CD4-positive, alpha-beta T cell treated with Interferon gamma for 1 hour (primary cell): ENCODE measurements at places on chromosomes 7 and 10.

DNA sequence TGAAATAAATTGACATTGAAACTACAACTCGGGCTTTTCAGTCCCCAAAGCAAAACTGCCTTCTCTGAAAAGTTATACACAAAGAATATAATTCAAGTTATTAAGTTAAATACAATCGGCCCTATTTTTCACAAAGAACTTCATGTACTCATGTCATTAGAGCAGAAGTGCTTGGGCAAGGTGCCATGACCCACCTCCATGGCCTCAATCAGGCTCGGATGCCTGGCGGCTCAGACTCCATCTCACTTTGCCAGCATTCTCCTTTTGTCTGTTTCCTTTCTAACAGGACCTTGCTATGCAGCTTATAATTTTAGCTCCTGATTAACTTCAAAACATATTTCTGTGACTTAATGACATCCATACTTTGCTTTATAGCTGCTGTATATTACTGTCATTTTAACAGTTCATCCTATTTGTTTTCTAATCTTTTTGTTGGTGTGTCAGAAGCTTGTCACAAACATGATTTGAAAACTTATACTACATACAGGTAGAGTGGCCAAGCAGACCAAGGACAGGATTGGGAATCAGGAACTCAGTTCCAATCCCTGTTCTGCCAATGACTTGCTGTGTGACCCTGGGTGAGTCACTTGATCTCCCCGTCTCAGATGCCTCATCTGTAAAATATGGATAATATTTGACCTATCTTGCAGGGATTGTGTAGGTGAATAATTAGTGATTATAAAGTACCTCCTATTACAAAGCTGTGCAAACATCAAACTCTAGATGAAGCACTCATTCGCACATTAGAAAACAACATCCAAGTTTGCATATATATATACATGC, 60.8 kb upstream of the ITGA8 start:
- DNase-seq, result no peak

DNA sequence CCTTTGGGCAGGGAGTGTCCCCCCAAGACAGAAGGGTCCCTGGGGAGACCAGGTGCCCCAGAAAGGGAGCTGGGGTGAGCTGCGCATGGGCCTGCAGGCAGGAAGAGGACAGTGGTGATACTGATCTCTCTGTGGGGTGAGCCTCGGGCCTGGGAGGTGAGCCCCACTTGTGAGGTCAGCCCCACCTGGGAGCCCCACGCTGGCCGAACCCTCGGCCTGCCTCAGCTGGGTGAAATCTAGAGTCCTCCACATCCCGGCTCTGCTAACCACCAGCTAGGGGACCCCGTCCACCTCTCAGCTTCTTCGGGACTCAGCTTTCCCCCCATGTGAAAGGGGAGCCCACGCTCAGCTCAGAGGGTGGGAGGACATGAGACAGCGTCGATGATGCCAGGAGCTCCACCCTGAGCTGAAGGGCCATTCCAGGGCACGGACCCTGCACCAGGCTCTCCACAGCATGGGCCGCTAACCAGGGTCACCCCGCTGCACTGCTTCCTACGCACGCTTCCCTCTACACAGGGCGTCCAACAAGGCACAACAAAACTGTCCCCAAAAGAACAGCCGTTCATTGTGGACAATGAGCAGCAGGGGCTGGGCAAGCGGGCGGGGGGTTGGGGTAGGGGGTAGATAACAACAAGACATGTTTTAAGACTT, 48.7 kb downstream of the CAMK2B start:
- DNase-seq, result no peak

DNA sequence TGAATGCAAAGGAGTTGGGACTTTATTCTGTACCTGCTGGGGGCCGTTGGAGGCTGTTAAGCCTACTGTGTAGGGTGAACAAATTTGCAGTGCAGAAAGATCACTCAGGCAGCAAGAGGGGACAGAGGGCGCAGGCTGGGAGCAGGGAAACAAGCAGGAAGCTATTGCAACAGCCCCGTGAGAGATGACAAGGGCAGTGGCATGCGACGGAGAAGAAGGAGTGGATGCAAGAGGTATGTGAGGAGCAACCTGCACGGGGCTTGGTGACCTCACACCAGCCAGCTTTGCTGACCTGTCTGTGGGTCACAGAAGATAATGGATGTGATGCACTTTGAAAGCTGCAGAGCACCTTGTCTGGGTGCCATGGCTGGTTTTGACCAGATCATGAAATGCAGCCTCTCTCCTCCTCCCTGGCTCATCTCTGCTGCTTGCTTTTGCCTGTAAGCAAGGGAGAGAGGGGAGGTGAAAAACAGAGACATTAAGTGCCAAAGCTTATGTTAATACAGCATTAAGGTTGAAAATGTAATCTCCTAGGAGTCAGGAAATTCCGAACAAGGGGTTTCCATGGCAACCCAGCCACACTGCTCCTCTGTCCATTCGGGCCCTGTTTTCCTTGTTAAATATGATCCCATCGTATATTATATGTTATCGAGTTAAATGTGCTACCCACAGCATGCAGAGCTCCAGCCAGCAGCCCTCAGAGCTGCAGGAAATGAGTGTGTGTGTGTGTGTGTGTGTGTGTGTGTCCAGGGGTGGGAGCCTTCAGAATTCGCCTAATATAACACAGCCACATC, 314.3 kb upstream of the ZMIZ1 start:
- DNase-seq, result no peak

DNA sequence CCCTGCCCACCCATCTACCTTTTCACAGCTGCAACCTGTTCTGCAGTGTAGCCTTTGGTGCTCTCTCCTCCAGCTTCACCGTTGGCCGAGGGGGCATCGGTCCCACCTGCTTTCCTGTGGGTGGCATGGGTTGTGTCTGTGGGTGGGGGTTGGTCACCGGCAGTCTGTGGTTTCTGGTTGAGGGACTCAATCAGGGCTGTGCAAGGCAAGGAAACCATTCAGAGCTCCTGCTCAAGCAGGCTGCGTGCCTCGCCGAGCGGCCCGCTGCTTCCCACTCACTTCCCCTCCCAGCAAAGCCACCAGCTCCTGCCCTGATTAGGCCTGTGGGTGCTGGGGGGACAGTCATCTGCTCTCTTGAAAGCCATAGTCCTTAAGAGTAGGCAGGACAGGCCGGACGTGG, 9.8 kb downstream of the DNAJB12 start:
- DNase-seq, result no peak

GRCh38 chr10:130967784-130968183, 343.7 kb downstream of the TCERG1L start:
- DNase-seq, result no peak

DNA sequence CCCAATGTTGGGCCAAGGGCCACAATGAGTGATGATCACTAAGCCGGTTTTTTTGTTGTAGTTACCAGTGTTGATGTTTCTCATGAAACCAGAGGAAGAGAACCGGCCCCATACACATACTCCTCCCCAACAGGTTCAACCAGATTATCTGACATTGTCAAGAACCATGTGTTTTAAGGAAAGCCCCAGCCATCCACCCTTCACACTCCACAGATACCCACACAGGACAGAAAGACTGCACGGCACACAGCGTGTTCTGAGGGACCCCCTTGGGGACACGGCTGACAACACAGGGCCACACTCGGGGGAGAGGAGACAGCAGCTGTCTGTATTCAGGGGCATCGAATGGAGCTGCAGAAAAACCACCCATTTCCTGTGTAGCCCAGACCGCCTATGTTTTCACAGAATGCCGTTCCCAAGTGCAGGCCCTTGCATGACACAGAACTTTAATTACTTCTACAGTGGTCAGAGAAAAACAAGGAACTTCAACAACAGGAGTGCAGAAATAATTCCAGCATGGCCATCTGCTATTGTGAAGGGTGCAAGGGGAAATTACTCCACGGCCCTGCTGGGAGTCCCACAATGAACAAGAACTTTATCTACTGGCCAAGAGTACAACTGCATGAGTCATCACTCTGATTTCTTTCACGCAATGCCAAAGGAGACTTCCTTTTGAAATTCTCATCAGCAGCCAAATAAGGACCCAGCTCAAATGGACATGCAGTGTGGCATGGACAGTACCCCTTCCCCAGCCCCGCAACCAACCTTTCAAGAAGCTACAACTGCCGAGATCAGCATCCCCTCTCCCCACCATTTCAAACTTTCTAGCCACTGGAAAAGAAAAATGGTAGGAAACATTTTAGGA, 2.3 kb downstream of the KLF6 start:
- DNase-seq, result peak; percentile 83

DNA sequence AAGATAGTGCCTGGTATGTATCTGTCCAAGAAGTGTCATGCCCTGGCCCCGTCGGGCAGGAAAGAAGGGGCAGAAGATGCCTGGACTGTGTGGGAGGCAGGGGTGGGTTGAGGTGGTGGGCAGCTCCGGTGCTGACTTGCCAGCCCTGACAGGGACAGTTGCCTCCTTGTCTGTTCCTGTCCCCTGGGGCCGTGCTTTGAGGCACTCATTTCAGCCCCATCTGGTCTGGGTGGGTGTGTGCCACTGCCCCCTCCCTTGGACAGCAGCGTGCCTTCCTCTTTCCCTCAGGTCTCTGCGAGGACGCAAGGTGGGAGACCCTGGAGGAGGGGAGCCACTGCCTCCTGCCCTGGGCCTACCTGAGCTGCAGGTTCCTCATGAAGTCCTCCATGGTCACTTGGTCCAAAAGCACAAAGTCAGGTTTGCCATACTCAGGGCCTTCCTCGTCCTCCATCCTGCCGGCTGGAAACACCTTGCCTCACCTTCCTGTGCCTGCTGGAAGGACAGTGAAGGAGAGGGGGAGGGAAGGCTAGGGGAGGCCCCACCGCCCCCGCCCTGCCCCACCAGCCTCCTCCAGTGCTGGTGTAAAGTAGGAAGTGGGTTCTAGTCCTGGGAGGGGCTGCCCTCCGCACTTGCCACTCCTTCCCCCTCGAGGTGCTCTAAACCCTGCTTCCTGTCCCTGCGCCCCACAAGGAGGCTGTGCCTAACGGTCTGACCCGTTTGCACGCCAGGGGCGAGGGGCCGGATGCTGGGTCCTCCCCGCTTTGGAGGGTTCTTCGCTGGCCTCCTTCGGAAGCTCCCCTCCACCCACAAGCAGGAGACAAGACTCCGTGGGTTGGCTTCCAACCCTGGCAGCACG, at the start of gene MYO1G:
Gene MYO1G, minus strand, starts transcription at position 505 of the 856 bp plus-strand sequence. Its CDS starts 54 bp downstream, at position 451.
- DNase-seq, result peak; percentile 88

DNA sequence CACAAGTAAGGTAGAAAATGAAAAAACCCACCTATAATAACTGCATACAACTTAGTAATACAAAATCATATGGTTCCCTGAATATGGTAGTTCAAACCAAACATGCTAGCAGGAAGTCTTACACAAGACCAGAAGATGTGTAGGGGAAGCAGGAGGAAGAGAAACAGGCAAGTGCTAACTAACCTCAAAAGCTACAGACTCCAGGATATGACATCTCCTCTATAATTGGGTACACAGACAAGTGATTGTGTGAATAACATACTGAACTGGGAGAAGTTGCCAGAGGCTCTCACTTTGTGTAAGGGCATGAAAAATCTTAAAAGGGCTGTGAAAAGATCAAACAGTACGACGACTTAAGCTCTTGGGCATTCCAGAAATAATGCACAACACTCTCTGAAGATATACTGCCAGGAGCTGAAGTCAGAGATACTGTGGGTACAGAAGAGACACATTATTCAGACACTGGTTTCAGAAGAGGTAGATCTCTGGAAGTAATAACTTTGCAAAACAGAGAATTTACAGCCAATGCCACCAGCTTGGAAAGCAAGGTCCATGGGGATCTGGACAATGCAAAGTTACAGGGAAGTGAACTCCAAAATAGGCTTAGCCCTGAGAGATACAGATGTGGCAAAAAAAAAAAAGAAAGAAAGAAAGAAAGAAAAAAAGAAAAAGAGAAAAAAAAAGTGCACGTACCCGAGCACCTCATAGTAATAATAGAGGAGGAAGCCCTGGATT, 767.2 kb downstream of the TNS3 start:
- DNase-seq, result no peak

- DNase-seq, result no peak
Measured at GRCh38 chr10:1515780-1516491, 221.4 kb downstream of the ADARB2 start.

GRCh38 chr7:105819559-105819958, 56.8 kb downstream of the ATXN7L1 start:
- no peak for DNase-seq

DNA sequence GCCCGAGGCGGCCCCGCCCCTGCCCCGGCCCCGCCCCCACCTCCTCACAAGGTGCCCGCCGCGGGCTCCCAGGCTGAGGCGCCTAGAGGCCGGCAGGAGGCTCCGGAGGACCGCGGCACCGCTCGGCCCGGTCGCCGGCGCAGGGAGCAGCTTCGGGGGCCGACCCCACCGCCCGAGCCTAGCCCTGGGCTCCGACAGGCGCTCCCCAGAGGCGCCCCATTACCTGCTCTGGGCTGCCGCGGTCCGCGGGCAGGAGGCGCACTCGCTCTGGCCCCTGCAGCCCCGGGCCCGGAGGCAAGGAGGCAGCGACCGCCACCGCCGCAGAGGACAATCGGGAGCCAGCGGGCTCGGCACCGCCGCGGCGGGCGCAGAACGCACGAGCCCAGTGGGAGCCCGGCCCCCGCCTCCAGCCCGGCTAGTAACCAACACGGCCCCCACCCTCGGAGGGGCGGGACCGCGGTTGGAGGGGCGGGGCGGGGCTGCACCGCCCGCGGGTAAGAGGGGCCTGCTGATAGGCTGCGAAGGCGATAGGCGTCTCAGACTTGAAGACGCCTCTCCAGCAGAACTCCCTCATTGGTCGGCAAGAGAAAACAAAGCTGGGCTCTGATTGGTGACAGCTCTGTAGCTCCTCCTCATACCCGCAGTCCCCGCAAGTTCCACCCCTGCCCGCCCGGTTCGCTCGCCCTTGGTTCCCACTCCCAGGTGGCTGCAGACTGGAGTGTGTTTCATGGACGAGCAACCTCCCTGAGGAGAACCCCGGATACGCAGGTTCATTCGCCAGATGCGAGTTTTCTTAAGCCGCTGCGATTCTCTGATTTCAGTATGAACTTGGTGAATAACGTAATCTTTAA, at the start of gene MPP7:
Gene MPP7, minus strand, starts transcription at position 427 of the 851 bp plus-strand sequence. CDS start 64,460 bp downstream, outside the sequence.
- peak; percentile 97 for DNase-seq

DNA sequence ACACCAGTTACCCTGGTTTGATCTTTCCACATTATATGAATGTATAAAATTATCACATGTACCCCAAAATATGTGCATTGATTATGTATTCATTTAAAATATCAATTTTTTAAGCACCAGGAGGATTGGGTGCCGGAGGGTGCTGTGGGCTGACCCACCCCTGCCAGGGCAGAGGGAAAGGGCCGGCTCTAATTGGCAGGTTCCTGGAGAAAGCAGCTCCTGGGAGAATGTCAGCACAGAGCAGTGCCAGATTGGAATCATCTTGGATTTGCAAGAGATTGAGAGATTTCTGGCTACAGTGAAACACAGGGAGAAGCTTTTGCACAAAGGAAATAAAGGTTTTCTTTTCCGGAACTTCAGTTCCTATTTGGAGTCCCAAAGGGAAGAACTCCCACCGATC, 264.4 kb upstream of the TCERG1L start:
- no peak for DNase-seq
